ENCODE measurements at places on chromosomes 7 and 10.
A peak's percentile ranks its signal among the peaks of the same experiment; 100 is the strongest.

GRCh38 chr7:13217768-13218167 lies 530.3 kb downstream of the ARL4A start:
- DNase-seq: no peak

- no peak for DNase-seq
These were observed 44.3 kb upstream of the INPP5A start for GRCh38 chr10:132493246-132493755.

DNA sequence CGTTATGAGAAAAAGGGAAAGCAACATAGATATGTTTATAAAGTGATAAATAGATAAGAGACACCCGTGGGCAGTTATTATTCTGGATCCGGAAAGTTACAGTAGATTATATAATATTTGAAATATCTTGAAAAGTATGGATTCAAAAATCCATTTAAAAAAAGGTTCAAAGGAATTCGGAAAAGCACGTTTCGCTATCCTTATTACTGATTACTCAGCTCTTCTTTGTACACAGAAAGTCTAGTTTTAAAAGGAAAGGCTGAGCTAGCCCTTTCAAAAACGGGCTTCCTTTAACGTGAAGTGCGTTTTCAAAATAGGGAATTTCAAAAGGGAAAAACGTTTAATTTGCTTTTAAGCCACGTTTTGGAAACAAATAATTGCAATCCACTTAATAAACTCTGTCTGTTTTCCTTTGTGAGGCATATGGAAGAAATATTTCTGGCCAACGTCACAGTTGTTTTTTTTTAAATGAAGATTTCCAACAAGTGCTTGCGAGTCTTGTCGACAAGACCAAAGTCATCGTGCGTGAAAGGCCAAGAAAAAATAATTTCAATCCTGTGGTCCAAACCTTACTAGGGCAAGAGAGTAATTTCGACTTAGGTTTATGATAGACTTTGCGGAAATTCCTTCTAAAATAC lies 2.2 kb upstream of the SKIDA1 start:
- DNase-seq: no peak

DNA sequence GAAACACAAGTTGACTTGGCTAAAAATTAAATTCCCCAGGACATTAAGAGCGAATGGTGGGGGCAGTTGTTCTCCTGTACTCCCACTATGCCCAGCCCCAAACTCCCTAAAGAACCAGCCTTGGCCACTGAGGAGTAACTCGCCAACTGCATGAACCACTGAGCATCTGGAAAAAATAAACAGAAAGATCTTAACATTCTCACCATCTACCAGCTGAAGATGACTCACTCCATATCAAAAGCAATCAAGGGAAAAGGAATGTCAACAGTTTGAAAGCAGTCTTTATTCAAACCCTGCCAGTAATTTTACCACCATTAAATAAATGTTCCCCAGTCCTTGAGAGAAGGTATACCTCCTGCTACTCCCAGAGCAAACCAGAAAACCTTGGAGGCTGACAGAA lies 45.4 kb downstream of the CTTNBP2 start:
- no peak for DNase-seq

GRCh38 chr7:44698046-44698580 lies 50.5 kb upstream of the ZMIZ2 start:
- no peak for DNase-seq

- DNase-seq: no peak
These were observed 7.2 kb downstream of the AKR1B1 start for GRCh38 chr7:134451656-134452055.

GRCh38 chr7:41568135-41568534 lies 134.8 kb downstream of the INHBA start:
- no peak for DNase-seq

- no peak for DNase-seq
These were observed 1198.6 kb downstream of the GATA3 start for GRCh38 chr10:9253121-9253520.

DNA sequence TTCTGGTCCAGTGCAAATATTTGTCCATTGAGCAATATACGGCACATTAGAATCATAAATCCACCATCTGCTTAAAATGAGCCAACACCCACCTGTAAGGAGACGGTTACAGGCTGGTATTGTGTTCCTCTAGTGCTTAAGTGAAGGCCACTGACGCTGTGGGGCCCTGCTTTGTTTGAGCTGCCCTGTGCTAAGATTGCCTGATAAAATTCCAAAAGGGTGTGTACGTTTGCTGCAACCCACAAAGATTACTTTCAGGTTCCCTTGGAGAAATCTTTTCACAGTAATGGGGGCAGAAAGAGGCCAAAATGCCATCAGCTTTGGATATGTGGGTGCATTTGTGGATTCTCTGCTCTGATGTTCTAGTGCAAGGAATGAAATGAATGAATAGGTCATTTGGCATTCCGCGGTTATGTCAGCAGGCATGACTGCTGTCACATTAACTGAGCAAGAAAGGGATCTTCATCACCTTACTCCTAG lies 34.4 kb downstream of the AGR3 start:
- DNase-seq: no peak

DNA sequence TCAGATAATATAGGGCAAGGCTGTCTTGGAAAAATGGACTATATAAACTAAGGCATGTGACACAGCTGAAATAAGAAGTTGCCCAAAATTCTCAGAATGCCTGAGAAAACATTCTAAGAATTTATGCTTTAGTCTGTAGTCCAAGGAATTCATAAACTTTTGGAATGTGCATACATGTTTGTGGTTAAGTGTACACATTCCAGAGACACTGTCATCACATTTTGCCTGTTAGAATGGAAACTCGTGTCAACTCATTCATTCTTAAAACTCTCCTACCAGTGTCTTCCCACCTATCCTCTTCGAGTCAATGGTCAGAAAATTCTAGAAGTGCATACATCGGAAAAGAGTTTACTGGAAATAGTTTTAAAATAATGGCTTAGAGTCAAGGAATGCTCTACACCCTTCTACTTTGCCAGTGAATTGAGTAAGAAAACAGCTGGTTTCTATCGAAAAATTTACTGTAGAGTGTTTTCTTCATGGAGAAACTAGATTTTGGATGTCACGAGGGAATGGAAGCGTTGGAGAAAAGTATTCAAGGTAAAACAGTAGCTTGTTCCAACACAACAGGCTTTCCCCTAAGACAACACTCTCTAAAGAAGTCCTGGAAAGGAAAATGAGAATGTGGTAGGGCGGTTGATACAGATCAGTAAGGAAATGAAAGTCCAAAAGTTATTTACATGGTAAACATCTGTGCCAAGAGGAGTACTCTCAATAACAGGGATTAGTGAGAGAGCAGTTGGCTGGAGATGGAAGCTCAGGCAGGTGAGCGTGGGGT lies 1177.6 kb upstream of the C7orf33 start:
- DNase-seq: peak; percentile 87

- DNase-seq: no peak
These were observed 134.3 kb upstream of the ASAH2 start for GRCh38 chr10:50385624-50386023.

- DNase-seq: no peak
These were observed 258.8 kb downstream of the EXOC4 start for GRCh38 chr7:133511708-133512107.

GRCh38 chr10:48550977-48551376 lies 53.9 kb downstream of the ARHGAP22 start:
- DNase-seq: no peak

DNA sequence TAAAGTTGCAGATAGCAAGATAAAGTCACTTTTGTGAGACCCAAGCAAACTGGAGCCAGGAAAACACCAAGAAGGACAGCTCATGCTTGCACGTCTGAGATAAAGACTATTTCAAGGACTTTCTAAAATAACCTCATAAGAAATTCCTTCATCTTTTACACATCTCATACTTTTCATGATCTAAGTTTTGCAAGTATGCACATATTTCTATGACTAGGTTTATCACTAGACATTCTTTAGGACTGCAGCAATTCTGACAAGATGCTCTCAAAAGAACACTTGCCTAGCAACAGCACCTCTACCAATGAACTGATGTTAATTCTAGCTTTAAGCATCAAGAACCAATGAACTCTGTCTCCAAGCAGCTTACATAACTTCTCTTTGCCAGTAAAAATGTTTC lies 457.6 kb downstream of the SEMA3D start:
- DNase-seq: peak; percentile 46

DNA sequence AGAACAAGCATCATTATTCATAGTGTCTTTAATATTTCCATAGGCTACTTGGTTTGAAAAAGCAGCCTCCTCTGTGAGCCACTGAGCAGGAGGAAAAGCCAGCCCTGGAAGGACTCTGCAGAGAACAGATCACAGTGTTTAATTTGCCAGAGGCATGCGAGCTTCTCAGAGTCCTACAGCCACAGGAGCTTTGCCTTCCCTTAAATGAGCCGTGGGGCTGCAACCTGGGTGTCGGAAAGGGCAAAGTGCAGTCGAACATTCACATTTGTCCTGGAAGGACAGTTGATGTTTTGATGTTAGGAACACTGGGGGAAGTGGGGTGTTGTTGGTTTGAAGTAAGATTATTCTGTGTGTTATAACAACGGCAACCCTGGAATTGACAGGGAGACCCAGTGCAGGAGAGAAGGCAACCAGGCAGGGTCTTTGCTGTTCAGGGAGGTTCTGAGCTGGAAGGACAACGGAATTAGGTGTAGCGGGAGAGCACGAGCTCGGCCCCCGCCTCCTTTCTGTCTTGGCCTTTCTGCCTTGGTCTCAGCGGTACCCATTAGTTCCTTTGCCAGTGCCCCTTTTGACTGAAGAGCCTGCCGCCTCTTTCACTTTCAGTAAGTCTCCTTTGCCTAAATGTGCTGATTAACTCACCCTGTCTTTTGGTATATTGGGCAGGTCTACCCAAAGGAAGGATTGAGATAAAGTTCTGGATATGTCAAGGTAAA lies 192.3 kb upstream of the PITRM1 start:
- DNase-seq: no peak

- no peak for DNase-seq
These were observed 60.8 kb downstream of the RAB18 start for GRCh38 chr10:27564880-27565279.

DNA sequence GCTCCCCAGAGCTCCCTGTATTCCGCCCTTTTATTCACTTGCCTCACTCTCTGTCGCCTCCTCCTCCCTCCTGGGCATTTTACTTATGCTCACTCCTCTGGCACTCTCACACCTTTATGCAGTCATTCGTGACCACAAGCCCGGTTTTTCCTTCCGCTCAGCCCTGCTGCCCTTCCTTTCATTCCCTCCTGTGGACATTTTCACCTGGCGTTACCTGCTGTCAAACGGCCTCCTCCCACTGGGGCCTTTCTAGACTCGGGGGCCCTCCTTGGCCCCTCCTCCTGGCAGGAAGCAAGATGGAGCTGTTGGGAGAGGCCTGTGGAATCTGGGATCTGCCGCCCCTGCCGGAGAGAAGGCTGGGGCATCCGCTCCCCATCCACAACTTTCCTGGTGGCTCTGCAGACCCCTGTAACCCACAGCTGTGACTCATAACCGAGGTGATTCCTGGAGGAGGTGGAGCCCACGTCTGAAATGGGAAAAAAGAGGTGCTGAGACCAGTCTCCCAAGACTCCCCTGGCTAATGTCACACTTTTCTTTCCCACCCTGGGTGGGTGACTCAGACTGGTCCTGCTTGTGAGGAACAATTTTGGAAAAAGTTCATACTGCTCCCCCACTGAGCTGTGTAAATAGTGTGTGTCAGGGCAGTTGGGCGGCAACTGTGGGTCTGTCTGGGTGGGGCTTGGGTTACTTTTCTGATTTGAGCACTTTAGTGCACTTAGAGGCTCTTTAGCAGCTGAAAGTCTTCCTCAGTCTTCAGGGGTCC lies 1.2 kb downstream of the VCL start:
- DNase-seq: no peak

GRCh38 chr7:78967046-78967445 lies 486.4 kb downstream of the MAGI2 start:
- no peak for DNase-seq

GRCh38 chr10:28845009-28845682 lies 167.8 kb downstream of the BAMBI start:
- DNase-seq: no peak

DNA sequence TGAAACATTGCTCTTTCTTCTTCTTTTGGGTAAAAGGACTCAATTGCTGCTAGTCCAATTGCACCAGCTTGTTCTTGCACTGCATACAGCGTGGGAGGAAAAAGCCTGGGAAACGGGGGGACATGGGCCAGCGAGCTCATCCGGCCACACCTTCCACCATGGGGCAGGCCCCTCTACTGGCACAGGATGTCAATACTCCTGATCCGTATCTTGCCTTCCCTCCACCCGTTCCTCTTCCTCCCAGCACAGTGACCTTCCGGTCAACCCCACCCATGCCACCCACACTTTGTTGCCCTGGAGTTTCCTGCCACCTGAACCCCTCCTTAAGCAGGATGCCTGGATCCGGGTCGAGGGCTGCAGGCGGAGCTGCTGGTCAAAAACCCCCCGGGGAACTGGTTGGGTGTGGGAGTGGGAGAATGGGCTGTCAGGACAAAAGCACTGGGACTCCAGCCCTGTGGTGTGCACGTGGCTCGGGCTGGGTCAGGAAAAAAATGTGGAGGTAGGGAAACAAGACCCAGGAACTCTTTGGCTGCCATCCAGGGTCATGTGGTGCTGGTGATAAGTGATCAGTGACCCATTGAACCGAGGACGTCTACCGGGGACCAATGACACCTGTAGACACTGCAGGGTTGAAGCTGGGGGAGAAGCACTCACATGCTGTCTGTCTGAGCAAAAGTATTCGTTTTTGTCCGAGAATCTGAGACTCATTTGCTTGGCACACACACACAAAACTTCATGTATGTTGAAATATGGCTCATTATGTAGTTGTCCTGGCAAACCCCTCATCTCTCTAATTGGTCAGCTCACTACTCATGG lies 8.1 kb downstream of the IL2RA start:
- DNase-seq: no peak

DNA sequence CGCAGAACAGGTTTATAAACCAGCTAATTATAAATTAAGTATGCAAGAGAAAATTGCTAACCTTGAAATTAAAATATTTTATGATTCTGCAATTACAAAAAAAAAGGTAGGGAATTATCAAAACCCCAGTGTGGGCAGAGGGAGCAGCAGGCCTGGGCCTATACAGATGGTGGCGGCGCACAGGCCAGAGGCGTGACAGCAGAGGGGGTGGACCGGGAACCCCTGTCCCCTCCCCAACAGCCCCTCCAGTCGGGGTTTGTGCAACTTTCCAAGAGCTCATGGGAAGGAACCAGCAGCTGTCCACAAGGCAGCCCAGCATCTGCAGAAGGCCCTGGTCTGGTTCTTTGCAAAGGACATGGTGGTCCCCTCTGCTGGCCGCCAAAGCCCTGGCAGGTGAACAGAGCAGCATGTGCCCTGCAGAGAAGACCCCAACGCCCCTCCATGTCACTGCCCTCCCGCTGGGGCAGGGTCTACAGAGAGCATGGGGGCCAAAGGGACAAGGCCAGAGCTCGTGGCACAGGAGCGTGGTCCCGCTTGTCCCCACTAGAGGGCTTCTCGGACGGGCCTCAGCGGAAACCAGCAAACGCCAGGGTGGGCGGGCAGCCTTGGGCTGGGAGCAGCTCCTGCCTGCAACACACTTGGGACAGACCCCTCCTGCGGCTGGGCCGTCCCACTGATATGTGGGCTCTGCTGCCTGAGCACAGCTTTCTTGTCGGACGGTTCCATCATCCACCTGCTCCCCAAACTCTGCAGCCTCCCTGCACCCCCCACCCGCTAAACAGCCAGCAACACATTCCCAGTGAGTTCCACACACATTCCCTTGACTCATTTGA lies 75.1 kb downstream of the EBF3 start:
- no peak for DNase-seq
